ENCODE measurements at places on chromosomes 16 and 17.

GRCh38 chr16:89376812-89377452 is 113.4 kb downstream of the ANKRD11 start:
- no peak for DNase-seq

GRCh38 chr16:22624800-22625533 is 114.3 kb downstream of the NPIPB5 start:
- no peak for DNase-seq

DNA sequence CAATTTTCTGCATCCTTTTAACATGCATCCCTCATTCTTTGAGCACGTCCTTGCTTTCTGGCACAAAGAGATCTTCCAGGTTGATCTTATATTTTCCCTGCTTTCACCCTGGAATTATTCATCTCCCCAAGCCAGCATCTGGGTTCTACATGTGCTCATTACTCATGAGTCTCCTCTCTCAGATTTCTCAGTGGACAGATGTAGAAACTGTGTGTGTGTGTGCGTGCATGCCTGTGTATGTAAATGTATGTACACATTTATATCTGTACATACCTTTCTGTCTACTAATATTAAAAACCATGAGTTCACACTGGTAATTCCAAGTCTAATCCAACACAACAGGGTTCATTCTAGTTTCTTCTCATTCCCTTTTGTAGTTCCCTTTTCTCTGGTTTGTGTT is 41.9 kb upstream of the NSRP1 start:
- no peak for DNase-seq

- DNase-seq, result no peak
These were observed 3.0 kb downstream of the SSTR5 start for GRCh38 chr16:1075546-1075945.

DNA sequence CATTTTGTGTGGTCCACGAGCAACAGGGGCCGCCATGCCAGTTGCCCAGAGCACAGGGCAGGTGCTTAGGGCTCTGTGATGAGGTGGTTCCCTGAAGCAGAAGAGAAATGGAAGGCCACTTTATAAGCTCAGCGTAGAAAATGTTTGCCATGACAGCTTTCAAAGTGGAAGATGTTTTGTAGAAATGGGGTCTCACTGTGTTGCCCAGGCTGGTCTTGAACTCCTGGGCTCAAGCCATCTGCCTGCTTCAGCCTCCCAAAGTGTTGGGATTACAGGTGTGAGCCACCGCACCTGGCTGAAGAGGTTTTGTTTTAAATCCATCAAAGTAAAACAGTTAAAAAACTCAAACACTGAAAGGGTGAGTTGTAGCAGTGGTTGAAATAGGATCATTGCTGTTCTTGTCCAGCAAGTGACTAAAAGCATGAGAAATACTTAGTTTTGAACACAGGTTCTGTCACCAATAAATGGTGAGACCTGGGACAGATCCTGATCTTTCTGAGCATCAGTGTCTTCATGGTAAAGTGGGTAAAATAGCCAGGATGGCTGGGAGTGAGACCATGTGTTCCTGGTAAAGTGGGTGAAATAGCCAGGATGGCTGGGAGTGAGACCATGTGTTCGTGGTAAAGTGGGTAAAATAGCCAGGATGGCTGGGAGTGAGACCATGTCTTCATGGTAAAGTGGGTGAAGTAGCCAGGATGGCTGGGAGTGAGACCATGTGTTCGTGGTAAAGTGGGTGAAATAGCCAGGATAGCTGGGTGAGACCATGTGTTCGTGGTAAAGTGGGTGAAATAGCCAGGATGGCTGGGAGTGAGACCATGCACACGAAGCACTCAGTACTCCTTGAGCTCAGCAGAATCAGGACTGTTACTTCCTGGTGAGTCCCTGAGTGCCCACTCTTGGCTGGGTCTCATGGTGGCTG is 46.0 kb downstream of the BANP start:
- peak; percentile 1 for DNase-seq

GRCh38 chr16:15915555-15916081 is 27.2 kb upstream of the CEP20 start:
- no peak for DNase-seq

DNA sequence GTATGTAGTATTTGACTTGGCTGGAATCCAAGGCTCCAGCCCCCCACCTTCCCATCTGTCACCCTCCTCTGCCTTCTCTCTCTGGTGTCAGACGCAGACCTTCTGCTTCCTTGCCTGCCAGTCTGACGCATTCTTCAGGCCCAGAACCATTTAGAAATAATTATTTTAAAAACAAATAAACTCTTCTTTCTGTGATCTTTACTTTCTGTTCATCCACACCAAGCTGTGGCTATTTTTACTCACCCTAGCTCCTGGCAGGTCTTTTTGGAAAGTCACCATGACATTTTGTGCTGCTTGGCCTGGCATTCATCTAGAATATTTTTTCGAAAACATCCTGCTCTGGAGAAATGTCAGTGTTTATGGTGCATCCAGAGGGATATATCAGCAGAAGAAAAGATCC is 330.7 kb upstream of the ASIC2 start:
- DNase-seq, result no peak

DNA sequence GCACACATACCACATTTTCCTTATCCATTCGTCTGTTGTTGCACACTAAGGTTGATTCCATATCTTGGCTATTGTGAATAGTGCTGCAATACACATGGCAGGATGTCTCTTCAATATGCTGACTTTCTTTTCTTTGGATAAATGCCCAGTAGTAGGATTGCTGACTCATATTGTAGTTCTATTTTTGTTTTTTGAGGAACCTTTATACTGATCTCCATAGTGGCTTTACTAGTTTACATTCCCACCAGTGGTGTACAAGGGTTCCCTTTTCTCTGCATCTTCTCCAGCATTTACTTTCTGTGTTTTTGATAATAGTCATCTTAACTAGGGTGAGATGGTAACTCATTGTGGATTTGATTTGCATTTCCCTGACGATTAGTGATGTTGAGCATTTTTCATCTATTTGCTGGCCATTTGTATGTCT is 118.1 kb downstream of the STXBP4 start:
- DNase-seq, result no peak

DNA sequence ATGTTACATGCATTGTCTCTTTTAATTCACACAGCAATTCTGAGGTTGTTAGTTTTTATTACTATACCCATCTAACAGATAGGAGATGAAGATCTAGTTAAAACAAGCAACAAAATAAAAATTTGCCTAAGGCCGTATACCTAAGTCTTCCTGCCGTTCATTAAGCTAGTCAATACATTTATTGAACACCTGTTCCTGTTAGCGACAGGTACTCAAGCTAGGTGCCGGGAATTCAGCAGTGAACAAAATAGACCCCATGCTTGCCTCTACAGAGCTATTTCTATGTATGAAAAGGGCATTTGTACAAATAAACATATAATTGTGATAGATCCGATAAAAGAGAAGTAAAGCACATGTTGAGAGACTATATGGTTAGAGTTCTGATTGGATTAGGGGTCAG is 3.4 kb upstream of the VPS53 start:
- DNase-seq, result no peak

DNA sequence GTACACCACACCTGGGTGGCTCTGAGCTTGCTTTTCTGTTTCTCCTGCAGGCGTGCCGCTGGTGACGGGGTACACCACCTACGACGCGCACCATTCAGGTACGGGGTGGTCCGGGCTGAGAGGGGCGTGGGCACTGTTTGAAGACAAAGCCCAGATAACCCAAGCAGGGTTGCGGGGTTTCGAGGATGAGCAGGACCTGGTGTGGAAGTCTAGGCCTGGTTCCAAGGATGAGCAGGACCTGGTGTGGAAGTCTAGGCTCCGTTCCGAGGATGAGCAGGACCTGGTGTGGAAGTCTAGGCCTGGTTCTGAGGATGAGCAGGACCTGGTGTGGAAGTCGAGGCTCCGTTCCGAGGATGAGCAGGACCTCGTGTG is 15.4 kb downstream of the IRF8 start:
- no peak for DNase-seq

GRCh38 chr17:7844292-7845154 is 10.3 kb upstream of the TMEM88 start:
- peak; percentile 90 for DNase-seq

- peak; percentile 84 for DNase-seq
These were observed 4.4 kb downstream of the CACNA1G start for GRCh38 chr17:50564916-50565315.

DNA sequence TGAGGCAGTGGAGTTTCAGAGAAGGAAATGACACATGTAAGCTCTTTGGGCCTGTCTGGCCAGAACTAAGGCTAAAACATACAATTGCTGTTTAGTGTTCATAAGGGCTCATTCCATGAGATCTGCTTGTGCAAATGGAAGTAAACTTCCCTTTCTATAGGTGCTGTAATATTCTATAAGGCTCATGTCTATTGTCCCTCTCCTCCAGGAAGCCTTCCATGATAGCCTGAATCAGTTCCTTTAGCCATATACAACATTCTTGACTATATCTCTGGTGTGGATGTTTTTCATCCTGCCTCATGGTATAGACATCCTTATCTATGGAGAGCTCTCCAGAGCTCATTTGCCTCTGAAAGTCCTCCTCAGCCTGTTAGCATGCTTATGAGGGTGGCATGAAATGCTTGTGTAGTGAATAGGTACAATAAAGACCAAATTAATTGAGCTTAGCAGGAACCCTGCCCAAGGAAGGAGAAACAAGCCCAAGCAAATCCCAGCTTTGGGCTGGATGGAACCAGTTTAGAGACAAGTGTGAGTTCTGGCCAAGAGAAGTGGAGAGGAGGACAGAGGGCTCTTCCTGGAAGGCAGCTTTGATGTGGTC is 1.6 kb upstream of the ETV4 start:
- no peak for DNase-seq

- DNase-seq, result no peak
These were observed 38.3 kb upstream of the HSBP1 start for GRCh38 chr16:83769397-83770008.

- no peak for DNase-seq
These were observed 115.2 kb downstream of the CCDC182 start for GRCh38 chr17:57629886-57630285.

- DNase-seq, result no peak
These were observed 2.4 kb downstream of the PDIA2 start for GRCh38 chr16:285146-286055.

DNA sequence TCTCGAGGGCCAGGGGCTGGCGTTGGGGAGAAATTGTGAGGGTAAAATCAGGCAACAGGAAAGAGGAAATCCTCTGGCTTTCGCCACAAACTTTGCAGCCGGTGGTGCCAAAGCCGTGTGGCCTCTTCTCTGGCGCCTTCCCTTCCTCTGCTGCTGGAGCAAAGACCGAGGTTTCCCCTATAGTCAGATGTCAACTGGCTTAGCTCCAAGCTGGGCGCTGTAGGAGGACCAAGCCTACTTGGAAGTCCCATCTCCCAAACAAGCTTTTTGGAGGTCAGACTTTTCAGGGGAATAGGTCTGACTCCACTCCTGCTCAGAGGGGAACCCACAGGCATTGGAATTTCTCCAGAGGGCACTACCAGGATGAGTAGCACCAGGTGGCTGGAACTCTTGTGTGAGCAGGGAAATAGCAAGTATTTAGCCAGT is 5.0 kb downstream of the IGFBP4 start:
- DNase-seq, result no peak

DNA sequence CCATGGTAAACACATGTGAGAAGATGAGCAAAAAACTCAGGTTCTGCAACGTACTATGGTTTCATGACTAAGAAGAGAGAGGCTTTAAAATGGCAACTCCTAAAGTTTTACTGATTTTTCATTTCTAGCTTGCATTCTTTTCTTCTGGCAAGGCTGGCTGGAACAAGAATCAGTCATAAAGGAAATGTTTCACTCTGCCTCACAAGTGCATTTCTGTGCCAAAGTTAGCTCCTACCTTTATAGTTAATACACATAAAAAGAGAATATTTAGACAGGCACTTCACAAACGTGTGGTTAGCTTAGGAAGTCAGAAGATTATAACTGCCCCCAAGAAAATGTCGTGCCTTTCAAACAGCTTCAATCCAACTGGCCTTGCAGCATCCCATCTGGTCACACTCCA is 417.1 kb upstream of the CDH11 start:
- DNase-seq, result no peak

GRCh38 chr17:71187145-71187878 is 933.5 kb upstream of the SOX9 start:
- no peak for DNase-seq

GRCh38 chr16:68798398-68798797 is 44.9 kb upstream of the TANGO6 start:
- DNase-seq, result no peak

GRCh38 chr16:84292011-84292410 is 2.7 kb upstream of the WFDC1 start:
- no peak for DNase-seq

- DNase-seq, result no peak
These were observed 4.4 kb upstream of the SCPEP1 start for GRCh38 chr17:56973520-56973919.

GRCh38 chr17:36979565-36979941 is 30.8 kb downstream of the AATF start:
- no peak for DNase-seq

GRCh38 chr17:5508810-5509209 is 22.4 kb downstream of the MIS12 start:
- DNase-seq, result no peak

DNA sequence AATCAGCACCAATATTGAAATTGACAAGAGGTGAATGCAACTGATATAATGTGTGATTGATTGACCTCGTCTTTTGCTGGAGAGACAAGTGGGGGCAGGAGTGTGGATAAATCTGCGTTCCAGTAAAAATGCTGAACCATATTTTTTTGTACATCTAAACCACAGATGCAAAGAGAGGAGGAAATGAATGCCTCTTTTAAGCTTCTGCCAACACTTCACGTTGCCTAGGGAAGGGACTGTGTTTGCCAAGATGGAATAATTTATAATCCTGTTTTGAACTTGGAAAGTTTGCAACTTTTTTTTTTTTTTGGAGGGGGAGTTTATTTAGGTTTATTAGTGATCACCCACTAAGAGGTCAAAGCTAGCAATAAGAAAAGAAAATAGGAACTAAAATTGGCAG is 288.2 kb upstream of the EEF2KMT start:
- no peak for DNase-seq

- no peak for DNase-seq
These were observed 27.9 kb upstream of the HYDIN start for GRCh38 chr16:71258372-71258771.

- DNase-seq, result no peak
These were observed 538.3 kb downstream of the NPIPA7 start for GRCh38 chr16:16917191-16917785.

DNA sequence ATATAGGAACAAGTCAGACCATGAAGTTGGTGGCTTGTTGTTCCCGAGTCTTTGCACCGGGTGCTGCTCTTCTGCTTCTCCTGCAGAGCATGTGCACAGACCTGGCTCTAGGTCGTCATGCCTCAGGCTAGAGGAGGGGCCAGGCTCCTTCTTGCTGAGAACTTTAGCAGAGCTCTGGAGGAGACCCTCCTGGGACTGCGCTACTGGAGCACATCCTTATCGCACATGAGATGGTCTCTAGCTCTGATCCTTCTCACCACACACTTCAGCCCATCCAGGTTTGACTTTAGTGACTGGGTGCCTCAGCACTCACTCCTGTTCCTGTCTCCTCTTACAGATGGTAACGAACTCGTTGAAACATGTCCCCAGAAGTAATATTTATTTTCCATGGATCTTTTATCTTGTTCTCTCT is 14.9 kb downstream of the FOXK2 start:
- no peak for DNase-seq

DNA sequence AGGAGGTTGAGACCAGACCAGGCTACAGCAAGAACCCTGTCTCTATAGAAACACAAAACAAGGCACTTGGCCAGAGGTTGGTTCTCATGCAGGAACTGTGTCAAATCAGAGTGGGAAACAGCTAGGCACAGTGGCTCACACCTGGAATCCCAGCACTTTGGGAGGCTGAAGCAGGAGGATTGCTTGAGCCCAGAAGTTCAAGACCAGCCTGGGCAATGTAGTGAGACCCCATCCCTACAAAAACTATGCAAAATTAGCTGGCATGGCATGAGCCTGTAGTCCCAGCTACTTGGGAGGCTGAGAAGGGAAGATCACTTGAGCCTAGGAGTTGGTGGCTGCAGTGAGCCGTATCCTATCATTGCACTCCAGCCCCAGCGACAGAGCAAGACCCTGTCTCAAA is 1.7 kb downstream of the UNKL start:
- no peak for DNase-seq

Measured in ovary (tissue), 10 donors.